Right cardiac atrium (tissue), 5 donors: ENCODE measurements at places on chromosomes 2 and 18. TPM values are rescaled to one million over a fixed set of nuclear protein-coding genes. Genes with fewer than 3 reads are reported as not detected.

KCNE4 gene
- total RNA-seq, result 2.2 TPM

MOCOS gene
- 0.64 TPM for total RNA-seq

DSG1 gene
- total RNA-seq, result 3.2 TPM

DNA sequence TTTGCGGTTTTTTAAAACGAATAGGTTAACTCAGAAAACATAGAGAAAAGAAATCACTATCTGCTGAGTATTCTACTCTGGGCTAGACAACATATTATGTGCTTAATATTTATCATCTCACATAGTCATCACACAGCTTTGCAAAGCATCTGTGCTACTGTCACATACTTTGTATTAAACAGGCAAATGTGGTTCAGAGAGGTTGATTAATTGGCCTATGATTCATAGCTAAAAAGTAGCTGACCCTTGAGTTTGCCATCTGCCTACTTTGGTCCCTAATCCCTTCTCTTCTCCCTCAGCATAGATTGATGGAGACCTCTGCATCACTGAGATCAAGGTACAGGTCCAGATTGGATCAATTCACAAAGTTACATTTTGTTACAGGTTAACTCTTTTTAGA, 21.4 kb downstream of the ANKRD30B start:
- no peak for DNase-seq

GRCh38 chr2:41907771-41908207, 140.0 kb upstream of the PKDCC start:
- DNase-seq, result no peak

- DNase-seq, result no peak
Observed at GRCh38 chr2:196743165-196743564, 56.3 kb downstream of the GTF3C3 start.

DNA sequence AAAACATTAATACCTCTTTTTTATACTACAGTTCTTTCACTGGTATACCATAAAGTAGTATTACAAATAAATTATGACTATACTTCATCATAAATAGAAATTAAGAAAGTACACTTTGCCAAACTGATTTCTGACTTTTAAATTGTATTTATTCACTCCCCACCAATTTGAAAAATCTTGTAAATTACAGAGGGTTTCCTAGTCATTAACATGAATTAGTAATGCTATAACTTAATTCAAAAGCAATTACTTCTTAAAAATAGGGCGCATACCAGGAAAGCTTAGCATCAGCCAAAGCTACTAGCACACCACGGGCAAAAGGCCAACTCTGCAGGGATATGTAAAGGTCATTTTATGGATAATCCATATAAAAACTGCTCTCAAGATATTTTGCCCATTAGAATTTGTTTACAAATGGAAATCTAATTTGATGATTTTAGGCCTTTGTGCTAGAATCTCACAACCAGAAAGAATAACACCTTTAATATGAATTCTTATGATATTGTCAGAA, 142.3 kb downstream of the PIGN start:
- DNase-seq, result no peak

DNA sequence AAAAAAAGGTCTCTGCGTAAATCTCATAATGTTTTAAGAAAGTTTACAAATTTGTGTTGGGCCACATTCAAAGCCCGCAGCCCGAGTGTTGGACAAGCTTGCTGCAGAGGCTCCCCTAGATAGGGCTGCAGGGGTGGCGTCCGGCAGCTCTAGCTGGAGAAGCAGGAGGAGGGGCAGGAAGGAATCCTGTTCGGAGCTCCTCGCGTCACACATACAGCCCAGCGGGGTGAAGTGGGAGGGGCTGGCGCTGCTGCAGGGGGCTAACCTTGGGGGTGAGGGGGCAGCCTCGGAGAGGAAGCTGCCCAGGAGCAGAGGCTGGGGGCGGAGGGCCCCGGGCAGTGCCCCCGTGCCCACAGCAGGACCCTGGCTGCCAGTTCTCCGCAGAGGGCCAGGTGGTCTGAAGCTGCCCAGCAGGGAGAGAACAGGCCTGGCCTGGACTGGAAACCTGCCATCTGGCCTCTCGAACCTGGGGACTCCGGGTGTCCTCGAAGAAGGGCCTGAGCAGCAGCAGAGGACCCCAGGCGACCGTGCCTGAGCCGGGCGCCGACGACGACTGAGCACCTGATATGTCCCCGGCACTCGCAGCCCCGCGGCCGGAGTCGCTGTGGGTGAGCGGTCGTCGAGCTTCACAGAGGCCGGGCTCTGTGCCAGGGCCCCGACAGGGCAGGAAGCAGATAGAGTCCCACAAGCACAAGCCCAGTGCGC, 2.6 kb upstream of the GPR35 start:
- DNase-seq, result no peak
